ENCODE measurements at places on chromosomes 1 and 21. TPM values are rescaled to one million over a fixed set of nuclear protein-coding genes. Genes with fewer than 3 reads are reported as not detected.

CLEC20A gene
- not detected for total RNA-seq

E2F2 gene
- total RNA-seq = 17.2 TPM

COL8A2 gene
- not detected for total RNA-seq

AMY1B gene
- total RNA-seq = not detected

PCP4 gene
- total RNA-seq = not detected

UMODL1 gene
- not detected for total RNA-seq

DNA sequence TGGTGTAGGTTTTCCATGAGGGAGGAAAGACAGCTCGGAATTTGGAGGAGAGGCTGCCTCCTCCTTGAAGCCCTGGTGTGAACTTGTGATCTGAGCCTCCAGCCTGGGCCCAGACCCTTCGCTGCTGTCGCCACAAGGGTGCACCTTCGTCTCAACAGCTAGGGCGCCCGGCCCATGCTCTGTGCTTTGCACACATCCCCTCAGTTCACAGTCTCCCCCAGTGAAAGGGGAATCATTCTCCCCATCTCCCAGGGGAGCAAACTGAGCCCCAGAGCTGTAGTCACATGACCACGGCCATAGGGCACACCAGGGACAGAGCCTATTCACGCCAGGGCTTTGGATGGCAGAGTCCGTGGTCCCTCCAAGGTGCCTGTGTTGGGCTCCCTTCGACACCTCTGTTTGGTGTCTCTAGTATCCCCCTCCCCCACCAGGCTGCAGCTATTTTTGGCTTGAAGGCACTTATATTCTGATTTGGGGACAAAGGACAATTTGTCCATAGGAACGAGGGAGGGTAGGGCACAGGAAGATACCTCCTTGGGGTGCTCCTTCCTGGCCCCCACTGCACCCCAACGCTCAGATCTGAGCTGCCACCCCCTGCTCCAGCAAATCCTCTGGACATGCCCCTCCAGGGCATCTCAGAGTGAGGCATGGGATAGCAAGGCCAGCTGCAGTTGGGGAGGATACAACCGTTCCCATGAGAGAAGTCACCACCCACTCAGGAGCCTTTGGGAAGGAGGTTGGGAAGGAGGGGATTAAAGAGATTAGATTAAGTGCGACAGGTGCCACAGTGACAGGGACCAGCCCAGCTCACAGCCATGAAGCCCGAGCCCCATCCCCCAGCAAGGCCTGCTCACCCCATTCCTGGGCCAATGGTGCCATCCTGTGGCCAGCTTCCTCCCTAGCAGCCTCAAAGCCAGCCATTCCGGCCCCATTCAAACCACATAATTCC, 15.7 kb downstream of the MATN1 start:
- peaks cover 4% of the 10 kb centered on the region for H3K27me3 ChIP-seq
- H3K4me1 ChIP-seq = no peaks in the 10 kb centered on the region
- H3K36me3 ChIP-seq = no peaks in the 10 kb centered on the region
- no peak overlapping the region for H3K27ac ChIP-seq

GRCh38 chr1:230426246-230427093, at the start of gene PGBD5:
Gene PGBD5 (minus strand): TSS chr1:230426332. CDS start chr1:230425928, 404 bp downstream.
- H3K4me3 ChIP-seq = peak within 1 kb of the TSS; percentile 64
- H3K36me3 ChIP-seq = no peaks in the 10 kb centered on the region
- H3K4me1 ChIP-seq = peaks cover 8% of the 10 kb centered on the region
- no peak within 1 kb of the TSS for H3K27ac ChIP-seq

DNA sequence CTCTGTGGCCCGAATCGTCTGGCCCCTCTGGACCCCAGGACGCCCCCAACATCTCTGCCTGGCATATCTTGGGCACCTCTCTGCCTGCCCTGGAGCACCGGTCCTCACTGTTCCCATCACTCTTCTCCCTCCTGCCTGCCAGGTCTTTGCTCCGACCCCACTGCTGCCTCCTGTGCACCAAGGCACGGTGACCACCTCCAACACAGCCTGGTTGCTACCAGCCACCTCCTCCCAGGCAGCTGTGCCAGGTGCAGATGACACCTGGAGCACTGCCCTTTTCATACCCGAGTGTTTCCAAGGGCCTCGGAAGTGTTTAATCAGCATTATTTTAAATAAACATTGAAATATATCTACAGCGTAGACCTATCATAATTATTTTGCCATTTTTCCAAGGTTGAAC, 31.3 kb downstream of the PKNOX1 start:
- H3K36me3 ChIP-seq = peaks cover 39% of the 10 kb centered on the region
- no peaks in the 10 kb centered on the region for H3K27me3 ChIP-seq
- no peaks in the 10 kb centered on the region for H3K4me1 ChIP-seq
- no peak overlapping the region for H3K4me3 ChIP-seq
- H3K27ac ChIP-seq = no peak overlapping the region

GRCh38 chr1:245753807-245754206, 599.0 kb downstream of the KIF26B start:
- H3K27me3 ChIP-seq = no peaks in the 10 kb centered on the region
- DNase-seq = no peak
- H3K4me1 ChIP-seq = peaks cover 1% of the 10 kb centered on the region
- H3K27ac ChIP-seq = no peak overlapping the region
- H3K4me3 ChIP-seq = no peak overlapping the region
